ENCODE measurements at places on chromosomes 13 and 19.

DNA sequence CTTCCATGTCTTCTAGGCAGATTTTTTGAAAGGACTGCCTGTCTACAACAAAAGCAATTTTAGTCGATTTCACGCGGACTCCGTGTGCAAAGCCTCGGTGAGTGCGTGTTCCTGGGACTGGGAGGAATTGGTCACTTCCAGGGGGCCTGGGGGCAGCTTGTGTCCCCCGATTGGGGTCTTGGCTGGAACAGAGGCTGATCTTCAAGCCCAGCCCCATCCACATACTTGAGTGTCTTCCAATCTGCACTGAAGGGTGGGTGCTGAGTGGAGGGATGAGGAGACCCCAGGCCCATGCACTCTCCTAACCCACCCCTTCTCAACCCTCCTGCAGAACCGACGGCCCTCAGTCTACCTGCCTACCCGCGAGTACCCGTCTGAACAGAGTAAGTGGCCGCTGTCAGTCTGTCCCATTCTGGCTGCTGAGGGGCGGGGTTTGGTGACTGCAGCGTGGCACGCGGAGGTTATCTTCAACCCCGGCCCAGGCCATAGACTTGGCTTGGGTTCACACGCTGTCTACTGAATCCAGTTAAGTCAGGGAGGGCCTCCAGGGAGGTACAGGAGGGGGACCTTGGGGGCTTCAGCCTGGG, 4.7 kb downstream of the DDA1 start:
- no peak for DNase-seq

GRCh38 chr13:29524176-29524575, 71.3 kb downstream of the SLC7A1 start:
- no peak for DNase-seq

DNA sequence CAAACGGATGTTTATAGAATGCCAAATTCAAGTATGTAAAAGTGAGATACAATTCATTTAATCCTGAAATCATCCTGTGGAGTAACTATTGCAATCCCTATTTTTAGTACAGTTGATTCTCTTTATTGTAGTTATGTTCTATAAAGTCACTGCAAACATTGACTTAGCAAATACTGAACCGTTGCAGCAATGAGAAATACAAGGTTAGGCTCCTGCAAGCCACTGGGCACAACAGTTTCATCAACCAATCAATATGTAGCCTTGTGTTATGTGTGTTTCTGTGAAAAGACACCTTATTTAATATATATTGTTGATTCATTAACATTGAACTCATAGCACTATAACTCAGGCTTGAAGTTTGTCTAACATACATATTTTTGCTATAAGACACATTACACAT, 174.4 kb downstream of the DCT start:
- no peak for DNase-seq

GRCh38 chr19:18612772-18613588, at the start of gene TMEM59L:
Gene TMEM59L (plus strand): TSS chr19:18612870. CDS start chr19:18612959, 89 bp downstream.
- DNase-seq: no peak

GRCh38 chr13:49258089-49258796, 10.5 kb downstream of the CDADC1 start:
- no peak for DNase-seq

DNA sequence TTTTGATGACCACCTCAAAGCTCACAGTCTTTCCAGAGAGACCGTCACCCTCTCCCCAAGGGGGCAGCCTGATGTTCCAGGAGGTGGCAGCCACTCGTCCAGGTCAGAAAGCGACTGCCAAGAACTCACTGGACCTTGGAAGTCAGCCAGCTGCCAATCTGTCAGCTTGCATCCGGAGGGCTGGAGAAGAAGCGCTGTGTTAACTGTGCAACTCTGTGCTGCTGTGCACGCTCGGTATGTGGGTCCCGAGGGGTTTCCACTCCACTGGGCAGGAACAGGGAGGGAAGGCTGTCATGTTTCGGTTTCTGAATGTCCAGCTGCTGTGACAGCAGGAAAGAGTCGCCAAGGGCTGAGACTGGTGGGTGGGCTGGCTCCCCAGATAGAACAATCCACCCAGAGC, 89.2 kb downstream of the CACNA1A start:
- DNase-seq: no peak

All from HT-29 (cell line).